ENCODE measurements at places on chromosomes 5 and 9.

DNA sequence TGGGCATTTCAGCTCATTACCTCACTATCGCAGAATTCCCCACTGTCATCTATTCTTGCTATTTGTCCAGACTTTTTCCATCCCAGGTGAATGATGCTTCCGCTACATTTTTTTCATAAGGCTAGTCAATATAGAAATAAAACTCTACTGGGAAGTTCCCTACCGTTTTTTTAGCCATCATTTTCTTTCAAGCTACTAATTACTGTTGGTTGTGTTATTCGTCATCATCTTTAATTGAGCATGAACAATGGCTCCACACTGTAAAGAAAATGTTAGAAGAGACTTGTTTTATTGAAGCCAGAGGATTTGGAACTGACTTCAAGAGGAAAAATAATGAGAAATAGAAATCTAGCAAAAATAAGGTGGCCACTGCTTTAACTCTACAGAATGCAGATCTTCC is 265.0 kb downstream of the ZNF608 start:
- DNase-seq, result no peak

- no peak for DNase-seq
Measured at GRCh38 chr9:96605328-96605727, 14.3 kb downstream of the CDC14B start.

DNA sequence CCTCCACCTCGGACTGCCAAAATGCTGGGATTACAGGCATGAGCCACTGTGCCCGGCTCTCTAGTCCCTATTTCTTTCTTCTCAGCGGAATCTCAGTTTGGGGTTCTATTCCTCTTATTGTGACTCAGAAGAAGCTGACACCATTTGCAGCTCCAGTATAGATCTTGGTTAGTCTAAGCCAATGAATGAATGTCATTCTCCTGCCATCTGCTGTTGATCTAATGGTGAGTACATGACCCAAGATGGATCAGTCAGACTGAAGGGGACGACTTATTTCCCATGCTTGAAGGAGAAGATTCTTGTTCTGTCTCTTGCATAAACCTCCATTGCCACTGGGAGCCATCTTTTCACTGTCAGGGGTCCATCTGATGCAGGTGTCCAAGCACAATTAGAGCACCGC is 76.0 kb upstream of the KLF9 start:
- no peak for DNase-seq

DNA sequence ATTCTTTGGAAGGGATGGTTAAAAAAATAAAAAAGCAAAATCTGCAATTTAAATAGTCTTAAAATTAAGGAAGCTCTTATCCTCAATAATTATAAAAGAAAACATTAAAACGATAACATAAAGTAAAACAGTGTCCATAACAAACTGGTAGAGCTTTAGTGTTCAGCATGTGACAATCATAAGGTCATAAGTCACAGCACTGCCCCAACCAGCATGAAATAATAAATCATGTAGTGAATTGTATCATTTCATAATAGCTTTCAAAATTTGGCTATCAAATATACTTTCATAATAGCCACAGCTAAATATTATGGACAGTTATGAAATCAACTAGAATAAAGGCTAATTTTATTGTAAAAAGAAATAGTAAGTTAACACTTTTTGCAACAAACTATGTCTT is 10.0 kb downstream of the NR3C1 start:
- DNase-seq, result no peak

GRCh38 chr9:19133549-19134345 is 6.5 kb upstream of the PLIN2 start:
- no peak for DNase-seq

DNA sequence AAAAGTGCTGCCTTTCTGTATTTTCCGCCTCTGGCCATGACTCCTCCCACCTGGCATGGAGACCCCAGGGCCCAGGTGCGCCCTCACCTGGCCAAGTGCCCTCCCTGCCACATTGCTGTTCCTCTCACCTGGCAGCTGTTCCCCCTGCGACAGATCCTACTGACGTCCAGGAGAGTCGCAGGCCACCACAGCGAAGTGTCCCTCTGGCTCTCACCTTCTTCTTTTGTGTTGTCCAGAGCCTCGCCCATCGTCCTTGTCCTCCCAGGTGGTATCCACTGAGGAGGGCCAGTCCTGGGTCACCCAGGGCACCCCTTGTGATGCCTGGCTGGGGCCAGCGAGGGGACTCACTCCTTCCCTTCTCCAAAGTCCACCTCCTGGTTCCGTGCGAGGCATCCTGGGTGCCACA is 2.6 kb downstream of the NKD2 start:
- peak; percentile 15 for DNase-seq

DNA sequence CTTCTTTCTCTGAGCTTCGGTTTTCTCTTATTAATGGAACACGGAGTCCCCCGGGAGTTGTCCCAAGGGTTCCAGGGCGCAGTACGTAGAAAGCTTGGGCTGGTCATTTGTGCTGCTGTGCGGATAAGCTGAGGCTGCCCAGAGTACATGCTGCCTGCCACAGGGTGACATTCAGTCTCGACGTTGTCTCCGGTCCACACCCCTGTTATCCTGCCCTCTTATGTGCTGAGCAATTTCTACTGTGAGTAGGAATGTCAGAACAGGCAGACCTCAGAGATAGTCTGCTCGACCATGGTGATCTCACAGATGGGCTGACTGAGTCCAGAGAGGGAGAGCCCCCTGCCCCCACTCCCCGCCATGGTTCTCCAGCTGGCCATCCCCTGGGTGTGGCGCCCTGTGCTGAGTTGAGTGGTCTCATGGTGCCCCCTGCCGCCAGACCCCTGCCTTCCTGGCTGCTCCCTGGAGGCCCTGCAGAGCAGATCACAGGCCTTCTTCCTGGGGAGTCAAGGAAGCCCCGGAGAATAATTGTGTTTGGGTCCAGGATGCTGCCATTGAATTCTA is 124.0 kb downstream of the RGS3 start:
- no peak for DNase-seq

DNA sequence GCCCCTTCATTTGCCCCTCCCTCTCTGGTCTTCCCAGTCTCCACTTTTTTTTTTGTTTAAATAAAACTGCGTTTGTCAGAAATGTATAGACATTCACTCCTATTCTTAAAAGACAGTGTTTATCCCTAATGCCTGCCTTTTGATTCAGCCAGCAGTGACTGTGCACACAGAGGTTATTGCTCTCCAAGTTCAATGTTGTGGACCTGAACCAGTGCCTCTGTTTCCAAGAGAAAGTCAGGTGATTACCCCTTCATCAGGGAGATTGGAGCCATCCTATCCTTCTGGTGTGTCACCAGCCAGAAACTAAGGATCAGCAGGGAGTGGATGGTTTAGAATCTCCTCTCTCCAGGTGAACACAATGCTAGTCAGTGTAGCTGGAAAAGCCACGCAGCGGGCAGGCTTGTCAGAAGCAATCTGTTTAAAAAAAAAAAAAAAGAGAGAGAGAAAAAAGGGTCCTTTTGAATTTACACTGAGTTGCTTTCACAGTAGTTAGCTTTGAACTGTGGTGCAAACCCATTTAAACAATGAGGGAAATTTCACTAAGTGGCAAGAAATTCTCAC is 167.5 kb upstream of the DMRT1 start:
- DNase-seq, result no peak

GRCh38 chr9:136136127-136136925 is 17.7 kb upstream of the TMEM250 start:
- no peak for DNase-seq

DNA sequence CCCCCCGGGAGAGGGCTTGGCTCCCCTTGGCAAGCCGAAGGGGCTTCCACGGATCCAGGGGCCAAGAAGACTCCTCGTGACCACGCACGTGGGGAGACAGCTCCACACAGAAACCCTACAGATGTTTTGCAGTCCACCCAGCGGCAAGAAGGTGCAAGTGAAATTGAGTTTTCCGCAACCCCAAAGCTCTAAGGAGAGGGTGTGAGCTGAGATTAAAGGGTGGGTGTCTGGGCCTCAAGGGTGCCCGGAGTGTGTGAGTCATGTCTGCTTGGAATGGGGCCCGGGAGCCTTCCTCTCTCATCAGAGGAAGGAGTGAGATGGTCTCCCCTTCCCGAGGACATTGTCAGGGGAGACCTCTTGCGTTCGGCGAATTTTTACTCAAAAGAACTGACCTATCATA is 79.1 kb downstream of the OLFM1 start:
- DNase-seq, result no peak

DNA sequence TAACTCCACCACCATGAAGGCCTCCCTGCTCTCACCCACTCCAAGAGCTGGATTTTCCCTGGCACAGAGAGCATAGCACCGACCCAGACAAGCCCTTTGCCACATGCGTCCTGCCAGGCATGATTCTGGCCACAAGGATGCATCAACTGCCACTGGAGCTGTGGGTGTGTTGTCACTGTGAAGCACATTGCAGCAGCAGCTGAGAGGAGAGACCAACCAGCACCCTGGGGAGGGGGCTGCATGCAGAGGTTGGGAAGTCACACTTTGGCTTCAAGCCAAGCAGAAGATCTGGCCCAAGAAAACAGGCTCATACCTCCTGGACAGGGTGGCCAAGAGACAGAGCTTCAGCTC is 22.6 kb upstream of the PTGES start:
- DNase-seq, result no peak

GRCh38 chr5:81513982-81514381 is 120.0 kb upstream of the ACOT12 start:
- peak; percentile 7 for DNase-seq

DNA sequence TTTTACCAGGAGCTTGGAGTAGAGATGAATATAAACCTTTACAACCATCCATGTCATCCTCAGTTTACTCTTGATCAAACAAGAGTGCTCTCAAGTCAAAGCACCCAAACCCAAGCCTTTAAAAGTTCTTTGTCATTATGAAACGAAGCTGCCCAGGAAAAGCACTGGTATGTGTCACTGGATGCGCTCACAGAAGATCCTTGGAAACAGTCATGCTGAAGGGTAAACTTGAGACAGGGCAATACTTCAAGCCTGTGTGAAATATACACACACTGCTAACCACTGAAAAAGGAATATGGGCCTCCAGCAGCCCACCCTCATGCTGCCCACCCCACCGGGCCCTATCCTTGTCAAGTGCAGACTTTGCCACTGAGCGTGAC is 84.5 kb downstream of the PRRT1B start:
- no peak for DNase-seq

DNA sequence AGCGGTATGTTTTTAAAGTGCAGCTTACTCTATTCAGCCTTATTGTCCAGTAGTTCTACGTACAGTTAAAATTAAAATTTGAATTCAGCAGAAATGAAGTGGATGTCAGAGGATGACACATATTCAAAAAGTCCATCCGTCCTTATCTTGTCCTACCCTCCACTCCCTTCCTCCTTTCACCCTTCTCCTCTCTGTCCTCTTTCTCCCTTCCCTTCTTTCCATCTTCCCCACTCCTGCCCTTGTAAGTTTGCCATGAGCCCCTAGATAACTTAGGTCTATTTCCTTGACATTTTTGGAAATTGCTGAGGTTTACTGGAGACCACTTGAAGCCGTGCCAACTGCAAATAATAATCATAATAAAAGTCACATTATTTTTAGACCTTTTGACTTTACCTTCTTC is 67.6 kb downstream of the TRIO start:
- no peak for DNase-seq

DNA sequence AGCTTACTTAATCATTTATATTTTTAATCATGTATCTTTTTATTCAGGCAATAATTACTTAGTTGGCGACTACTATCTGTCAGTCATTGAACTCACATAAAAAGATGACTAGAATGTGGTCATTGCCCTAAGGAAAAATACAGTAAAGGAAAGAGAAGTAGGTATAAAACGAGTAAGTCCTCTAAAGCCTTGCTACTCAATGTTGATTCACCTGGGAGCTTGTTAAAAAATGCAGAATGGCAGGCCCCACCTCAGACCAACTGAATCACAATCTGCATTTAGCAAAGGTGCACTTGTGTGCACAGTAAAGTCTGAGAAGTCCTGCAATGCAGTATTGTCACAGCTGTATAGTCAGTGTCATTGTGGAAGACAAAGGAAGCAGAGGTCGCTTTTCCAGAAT is 592.4 kb downstream of the CSNK1G3 start:
- DNase-seq, result no peak

DNA sequence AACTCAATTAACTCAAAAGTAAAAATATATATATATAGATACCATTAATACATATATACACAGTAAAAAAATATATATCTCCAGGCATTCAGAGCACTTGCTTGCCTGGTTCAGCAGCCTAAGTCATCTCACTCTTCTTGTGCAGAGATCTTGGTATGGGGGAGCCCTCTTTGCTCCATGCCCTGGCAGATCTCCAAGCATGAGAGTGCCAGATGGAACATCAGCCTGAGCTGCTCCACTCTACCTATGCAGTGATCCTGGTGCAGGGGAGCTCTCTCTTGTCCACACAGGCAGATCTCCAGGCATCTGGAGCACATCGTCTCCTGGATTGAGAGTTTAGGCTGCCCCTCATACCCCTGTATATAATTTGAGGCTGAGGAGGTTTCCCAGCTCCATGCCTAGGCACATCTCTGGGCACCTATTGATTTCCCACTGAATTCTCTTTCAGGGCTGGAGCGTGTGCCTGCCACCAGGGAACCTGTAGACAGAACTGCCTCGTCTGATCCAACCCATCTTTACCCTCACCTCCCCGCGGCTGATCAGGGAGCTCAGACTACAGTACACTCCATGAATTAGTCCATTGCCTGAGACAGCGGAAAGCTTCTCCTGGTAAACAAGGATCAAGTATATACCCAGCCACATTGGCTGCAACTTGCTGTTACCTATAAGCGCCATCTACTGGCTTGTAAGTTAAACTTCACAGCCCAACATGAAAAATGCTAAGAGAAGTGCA is 342.4 kb upstream of the GRIA1 start:
- DNase-seq, result no peak

GRCh38 chr9:87119328-87119881 is 172.1 kb upstream of the GAS1 start:
- DNase-seq, result peak; percentile 42

DNA sequence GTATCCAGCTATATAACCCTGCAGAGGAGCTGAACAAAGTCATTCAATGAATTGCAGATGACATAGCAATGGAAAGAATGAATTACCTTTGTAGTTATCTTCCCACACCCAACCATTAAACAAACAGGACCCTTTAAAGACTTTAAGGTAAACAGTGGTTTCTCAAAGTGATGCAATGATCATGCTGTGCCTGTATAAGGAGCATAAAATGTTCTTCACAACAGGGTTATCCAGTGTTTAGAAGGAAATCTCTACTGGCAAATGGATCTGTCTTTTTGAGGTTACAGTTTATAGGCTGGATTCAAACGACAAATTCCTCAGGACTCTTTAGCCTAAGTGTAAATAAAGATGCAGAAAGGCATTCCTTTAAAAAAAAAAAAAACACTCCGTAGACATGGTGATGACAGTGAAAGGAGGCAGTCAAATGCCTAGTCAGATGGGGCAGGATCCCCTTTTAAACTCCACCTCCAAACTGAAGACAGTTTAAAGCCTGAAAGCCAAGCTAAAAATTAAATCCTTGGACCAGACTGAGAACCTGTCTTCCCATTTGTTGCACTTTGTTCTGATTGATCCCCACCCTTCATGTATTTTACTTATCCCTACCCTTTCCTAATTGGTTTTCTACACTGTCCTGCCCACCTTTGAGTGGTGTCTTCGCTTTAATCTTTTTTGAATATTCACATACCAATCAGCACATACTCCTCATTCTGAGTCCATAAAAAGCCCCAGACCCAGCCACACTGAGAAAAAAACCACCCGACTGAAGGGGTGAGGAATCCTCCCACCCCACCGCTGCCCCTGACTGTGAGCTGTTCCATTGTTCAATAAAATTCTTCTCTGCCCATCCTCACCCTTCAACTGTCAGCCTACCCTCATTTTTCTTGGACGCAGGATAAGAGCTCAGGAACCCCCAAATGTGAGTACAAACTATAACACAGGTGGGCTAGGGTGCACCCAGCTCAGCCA is 761.3 kb upstream of the DMAC1 start:
- no peak for DNase-seq
